ENCODE measurements at places on chromosomes 16 and 17. TPM values are rescaled to one million over a fixed set of nuclear protein-coding genes. Genes with fewer than 3 reads are reported as not detected.
A peak's percentile ranks its signal among the peaks of the same experiment; 100 is the strongest.

DNA sequence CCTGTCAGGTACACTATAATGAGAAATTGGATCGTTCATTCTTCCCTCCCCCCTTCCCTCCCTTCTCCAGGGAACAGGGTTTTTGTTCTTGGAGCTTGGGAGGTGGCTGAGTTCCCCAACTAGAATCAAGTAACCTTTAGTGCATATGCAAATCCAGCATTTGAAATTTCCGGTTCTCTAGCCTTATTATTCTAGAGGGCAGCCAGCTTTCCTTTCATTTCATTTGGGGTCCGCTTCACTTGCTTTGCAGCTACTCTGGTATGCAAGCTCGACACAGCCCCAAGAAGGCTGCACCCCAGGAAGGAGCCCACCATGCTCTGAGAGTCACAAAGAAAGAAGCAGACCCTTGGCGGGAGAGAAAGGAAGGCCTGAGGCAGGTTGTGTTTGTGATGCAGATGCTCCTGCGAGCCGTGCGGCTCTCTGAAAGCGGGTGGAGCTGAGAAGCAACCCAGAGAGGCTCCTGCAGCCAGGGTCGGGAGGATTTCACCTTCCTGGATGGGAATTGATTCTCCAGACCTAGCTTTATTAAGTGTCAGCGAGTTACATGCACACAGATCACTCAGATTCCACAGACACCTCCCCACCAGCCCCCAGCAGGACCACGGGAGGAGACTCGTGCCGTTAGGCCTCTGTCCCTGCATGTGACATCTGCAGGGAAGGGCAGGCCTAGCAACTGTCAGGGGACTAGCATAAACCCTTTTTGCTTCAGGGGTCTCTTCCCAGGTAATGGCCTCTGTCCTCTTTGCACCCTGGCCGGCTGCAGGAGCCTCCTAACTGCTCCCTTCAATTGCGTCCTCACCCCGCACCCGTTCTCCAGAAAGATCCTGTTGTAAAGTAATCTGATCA lies 34.5 kb downstream of the PMM2 start:
- H3K4me3 ChIP-seq: no peak overlapping the region
- no peak for DNase-seq
- peaks cover 10% of the 10 kb centered on the region for H3K4me1 ChIP-seq
- no peaks in the 10 kb centered on the region for H3K27me3 ChIP-seq

DNA sequence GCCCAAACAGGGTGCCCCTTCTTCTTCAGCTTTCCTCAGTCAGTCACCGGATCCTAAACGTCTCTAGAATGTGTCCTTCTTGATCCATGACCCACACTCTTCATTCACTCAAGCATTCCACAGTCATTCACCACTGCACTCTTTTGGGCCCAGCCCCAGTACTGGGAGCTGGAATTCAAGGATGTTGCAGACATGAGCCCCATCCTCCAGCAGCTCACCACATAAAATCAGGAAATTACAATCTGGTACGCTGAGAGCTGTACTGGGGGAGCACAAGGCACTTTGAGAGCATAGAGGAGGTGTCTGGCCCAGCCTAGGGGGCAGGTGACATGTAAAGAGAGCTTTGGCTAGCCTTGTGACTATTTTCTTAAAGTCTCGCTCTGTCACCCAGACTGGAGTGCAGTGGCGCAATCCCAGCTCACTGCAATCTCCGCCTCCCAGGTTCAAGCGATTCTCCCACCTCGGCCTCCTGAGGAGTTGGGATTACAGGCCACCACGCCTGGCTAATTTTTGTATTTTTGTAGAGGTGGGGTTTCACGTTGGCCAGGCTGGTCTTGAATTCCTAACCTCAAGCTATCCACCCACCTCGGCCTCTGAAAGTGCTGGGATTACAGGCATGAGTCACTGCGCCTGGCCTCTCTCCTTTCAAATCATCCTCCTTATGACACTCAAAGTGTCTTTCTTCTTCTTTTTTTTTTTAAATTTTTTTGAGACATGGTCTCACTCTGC lies 18.7 kb downstream of the CES4A start:
- no peak for DNase-seq
- H3K36me3 ChIP-seq: no peaks in the 10 kb centered on the region
- H3K27ac ChIP-seq: no peak overlapping the region
- H3K4me1 ChIP-seq: no peaks in the 10 kb centered on the region
- no peak overlapping the region for H3K4me3 ChIP-seq

NUFIP2 gene
- 79.8 TPM for total RNA-seq

GRCh38 chr16:68744744-68745280 lies 7.7 kb downstream of the CDH1 start:
- H3K4me3 ChIP-seq: no peak overlapping the region
- DNase-seq: peak; percentile 18
- no peaks in the 10 kb centered on the region for H3K36me3 ChIP-seq
- H3K27me3 ChIP-seq: peaks cover 12% of the 10 kb centered on the region

DNA sequence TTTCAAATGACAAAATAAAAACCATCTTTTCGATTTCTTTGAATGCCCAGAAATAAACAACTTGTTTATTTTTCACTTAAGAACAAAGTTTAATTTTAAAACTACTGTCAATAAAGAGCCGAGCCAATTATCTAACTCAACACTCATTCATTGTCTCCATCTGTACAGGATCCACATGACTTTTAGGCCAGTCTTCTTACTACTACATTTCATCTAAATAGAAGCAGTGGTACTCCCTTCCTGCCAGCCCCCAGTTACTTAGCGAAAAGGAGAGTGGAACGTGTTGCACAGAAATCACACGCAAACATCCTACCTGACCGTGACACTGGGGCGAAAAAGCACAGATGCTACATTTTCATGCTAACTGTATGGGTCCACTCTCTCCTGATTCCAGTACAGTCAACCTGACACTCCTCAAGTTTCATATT lies 1.2 kb downstream of the GNA13 start:
- no peaks in the 10 kb centered on the region for H3K27me3 ChIP-seq

KRTAP9-4 gene
- not detected for total RNA-seq

GRCh38 chr17:75135452-75135851 lies 3.9 kb upstream of the NT5C start:
- no peak overlapping the region for H3K4me3 ChIP-seq
- H3K27ac ChIP-seq: no peak overlapping the region

DNA sequence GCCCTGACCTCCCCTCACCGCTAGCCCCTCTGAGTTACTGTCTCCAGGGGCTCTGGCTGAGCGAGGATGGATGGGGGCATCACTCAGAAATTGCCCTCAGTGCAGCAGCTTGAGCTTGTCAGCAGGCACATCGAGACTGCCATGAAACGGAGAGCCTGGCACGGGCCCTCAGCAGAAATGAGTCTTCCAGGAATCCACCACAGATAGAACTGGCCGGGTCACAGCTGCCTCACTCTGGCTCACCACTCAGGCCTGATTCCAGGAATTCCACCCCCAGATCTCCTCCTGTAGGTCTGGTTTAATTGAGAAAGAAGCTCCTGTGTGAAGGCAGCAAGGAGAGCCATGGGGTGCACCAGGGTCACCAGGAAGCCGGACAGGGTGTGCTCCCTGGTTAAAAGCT lies 85.5 kb downstream of the GSG1L start:
- H3K4me1 ChIP-seq: no peaks in the 10 kb centered on the region
- H3K27me3 ChIP-seq: peaks cover 4% of the 10 kb centered on the region
- H3K36me3 ChIP-seq: no peaks in the 10 kb centered on the region
- DNase-seq: peak; percentile 53

ABCC6 gene
- 2.4 TPM for total RNA-seq

DNA sequence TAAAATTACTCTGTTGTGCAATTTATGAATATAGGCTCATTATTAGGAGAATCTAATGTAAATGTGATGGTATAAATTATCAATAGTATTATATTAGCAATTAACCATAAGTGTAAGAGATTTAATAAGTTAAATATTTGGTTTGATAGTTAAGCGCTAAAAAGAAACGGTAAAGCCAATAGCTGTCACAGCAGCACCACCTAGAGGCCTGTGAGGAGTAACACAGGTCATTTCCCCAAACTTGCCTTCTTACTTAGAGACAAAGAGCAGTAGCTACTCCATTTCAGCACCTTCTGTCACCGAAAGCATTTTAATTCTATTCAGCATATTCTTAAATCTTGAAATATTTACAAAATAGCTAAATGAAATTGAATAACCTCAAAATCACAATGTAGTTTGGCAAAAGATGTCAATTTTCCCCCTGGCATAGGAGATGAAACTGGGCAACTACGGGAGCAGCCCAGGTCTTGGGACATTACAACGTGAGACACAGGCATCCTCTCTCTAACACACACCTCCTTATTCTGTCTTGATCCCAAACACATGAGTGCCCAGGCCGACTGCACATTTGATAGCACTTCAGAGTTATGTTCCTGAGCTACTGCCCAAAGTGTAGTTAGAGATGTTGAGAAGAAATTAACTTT lies 14.3 kb upstream of the DYNLRB2 start:
- H3K36me3 ChIP-seq: no peaks in the 10 kb centered on the region
- H3K4me3 ChIP-seq: no peak overlapping the region

GRCh38 chr17:71402007-71402406 lies 718.8 kb upstream of the SOX9 start:
- no peaks in the 10 kb centered on the region for H3K36me3 ChIP-seq
- DNase-seq: no peak
- no peaks in the 10 kb centered on the region for H3K4me1 ChIP-seq
- H3K27ac ChIP-seq: no peak overlapping the region
- H3K4me3 ChIP-seq: no peak overlapping the region
- no peaks in the 10 kb centered on the region for H3K27me3 ChIP-seq

GRCh38 chr17:38724337-38724988 lies 5.7 kb upstream of the CISD3 start:
- no peaks in the 10 kb centered on the region for H3K27me3 ChIP-seq
- peaks cover 3% of the 10 kb centered on the region for H3K4me1 ChIP-seq
- DNase-seq: no peak
- no peak overlapping the region for H3K4me3 ChIP-seq

ATP6V0D1 gene
- total RNA-seq: 114 TPM

- no peak overlapping the region for H3K27ac ChIP-seq
- no peak for DNase-seq
- H3K4me1 ChIP-seq: no peaks in the 10 kb centered on the region
- H3K27me3 ChIP-seq: peaks cover 9% of the 10 kb centered on the region
Measured at GRCh38 chr17:6539871-6540270, 16.5 kb downstream of the PITPNM3 start.

DNA sequence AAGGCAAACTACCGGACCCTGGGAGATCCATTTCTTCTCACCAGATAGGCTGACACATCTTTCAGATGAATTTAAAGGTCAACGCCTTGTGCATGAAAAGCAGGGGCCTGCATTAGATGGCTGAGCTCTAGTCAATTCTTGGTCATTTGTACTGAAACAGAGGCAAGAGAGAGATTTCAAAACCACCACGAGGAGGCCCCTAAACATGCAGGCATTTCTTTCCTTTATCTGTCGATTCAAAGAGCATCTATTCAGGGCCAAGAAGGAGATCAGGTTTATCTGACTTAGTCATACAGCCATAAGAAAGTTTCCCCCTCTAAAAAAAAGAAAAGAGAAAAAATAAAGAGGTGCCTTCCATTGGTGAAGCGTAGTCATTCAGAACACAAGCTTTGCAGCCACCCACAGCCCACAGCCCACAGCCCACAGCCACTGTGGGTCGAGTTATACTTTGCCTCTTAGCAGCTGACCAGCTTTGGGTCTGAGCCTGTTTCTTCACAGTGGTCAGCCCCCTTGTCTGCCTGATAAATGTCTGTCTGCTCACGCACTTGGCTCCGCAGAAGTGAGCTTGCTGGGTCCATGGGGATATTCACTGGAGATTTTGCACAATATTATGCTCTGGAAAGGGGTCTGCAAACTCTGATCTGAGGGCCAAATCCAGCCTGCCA lies 207.5 kb downstream of the CDH13 start:
- no peaks in the 10 kb centered on the region for H3K36me3 ChIP-seq
- no peak overlapping the region for H3K27ac ChIP-seq
- peak; percentile 36 for DNase-seq
- no peak overlapping the region for H3K4me3 ChIP-seq
- H3K27me3 ChIP-seq: no peaks in the 10 kb centered on the region

DNA sequence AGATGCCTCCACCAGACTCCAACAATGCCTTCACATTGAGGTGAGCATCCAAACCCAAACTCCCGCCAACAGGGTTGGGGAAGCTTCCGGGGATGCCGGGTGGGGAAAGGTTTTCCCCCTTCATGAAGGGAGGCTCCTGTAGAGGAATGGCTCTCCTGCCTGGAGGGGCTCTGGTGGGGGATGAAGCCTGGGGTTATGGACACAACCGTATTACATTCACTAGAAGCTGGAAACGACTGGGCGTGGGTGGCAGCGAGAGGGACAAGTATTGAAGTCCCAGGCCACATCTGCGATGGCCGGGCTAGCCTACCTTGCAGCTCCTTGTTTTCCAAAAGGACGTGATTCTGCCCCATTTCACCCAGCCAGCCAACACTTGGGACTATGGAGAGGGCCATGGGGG lies 321.1 kb downstream of the C16orf95 start:
- no peak overlapping the region for H3K27ac ChIP-seq
- H3K4me1 ChIP-seq: peaks cover 33% of the 10 kb centered on the region
- no peaks in the 10 kb centered on the region for H3K27me3 ChIP-seq
- H3K4me3 ChIP-seq: no peak overlapping the region
- H3K36me3 ChIP-seq: no peaks in the 10 kb centered on the region
- no peak for DNase-seq

- H3K36me3 ChIP-seq: no peaks in the 10 kb centered on the region
- no peaks in the 10 kb centered on the region for H3K27me3 ChIP-seq
- no peak for DNase-seq
- no peak overlapping the region for H3K27ac ChIP-seq
- H3K4me1 ChIP-seq: peaks cover 7% of the 10 kb centered on the region
- H3K4me3 ChIP-seq: no peak overlapping the region
Measured at GRCh38 chr16:48433850-48434530, 48.8 kb upstream of the SIAH1 start.

ZG16 gene
- not detected for total RNA-seq

DNA sequence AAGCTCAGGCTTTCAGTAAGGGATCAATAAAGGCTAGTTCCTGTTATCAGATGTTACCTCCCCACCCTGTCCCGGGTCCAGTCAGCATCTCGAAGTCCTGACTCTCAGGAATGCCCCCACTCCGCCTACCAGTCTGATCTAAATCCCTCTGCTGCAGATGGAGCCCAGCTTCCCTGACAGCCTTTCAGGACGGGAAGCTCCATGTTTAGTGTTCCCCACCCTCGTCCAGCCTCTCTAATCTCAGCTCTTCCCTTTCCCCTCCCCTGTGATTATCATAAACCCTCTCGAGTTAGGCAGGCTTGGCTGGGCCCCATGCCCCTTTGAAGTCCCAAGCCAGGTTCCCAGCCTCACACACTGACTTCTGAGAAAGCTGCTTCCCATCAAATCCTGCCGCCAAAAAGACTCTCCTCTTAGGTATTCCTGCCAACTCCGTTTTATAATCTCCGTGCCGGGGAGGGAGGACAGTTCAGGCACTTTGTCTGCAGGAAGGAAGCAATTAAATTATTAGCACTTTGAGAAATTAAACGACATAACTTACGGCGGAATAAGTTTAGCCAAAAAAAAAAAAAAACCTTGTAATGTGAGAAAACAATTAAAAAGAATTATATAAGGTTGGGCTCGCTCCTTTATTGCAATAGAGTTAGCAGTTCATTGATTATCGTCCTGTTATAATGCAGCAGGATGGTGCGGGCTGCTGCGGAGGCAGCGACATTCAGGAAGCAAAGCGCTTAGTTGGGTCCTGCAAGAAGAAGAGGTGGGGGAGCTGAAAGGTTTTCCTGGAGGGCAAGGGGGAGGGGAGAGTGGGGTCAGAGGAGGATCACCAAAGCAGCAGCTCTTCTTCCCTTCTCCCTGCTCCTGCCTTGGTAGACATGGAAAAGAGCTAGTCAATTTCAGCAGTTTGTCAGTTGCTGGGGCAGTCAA lies 16.8 kb upstream of the ETV4 start:
- H3K36me3 ChIP-seq: no peaks in the 10 kb centered on the region
- H3K4me1 ChIP-seq: no peaks in the 10 kb centered on the region
- H3K4me3 ChIP-seq: no peak overlapping the region
- H3K27me3 ChIP-seq: peaks cover 10% of the 10 kb centered on the region
- no peak overlapping the region for H3K27ac ChIP-seq

SMTNL2 gene
- total RNA-seq: 0.18 TPM
